ENCODE measurements at places on chromosomes 12 and 14. TPM values are rescaled to one million over a fixed set of nuclear protein-coding genes. Genes with fewer than 3 reads are reported as not detected.

Gene PPP1R36
- polyA plus RNA-seq: 1.0 TPM

Gene APOF
- not detected for polyA plus RNA-seq

Gene TMEM263
- 38.0 TPM for polyA plus RNA-seq

Gene PIWIL1
- not detected for polyA plus RNA-seq

Gene LIN7A
- 3.1 TPM for polyA plus RNA-seq

Gene PRICKLE1
- 8.2 TPM for polyA plus RNA-seq

Gene GPR65
- 0.95 TPM for polyA plus RNA-seq

Gene IFNG-AS1
- polyA plus RNA-seq: not detected

Gene TM9SF1
- polyA plus RNA-seq: 13.6 TPM

Gene ERBB3
- 28.8 TPM for polyA plus RNA-seq

Gene KRT7
- polyA plus RNA-seq: 51.5 TPM

Gene ANAPC5
- 79.2 TPM for polyA plus RNA-seq

All from adipose tissue (tissue), 3 donors.